Kidney (tissue), 22 donors: ENCODE measurements at places on chromosomes 4 and X. TPM values are rescaled to one million over a fixed set of nuclear protein-coding genes. Genes with fewer than 3 reads are reported as not detected.

The ABCD1 gene
- total RNA-seq, result 13.7 TPM

The GUCY1A1 gene
- 64.6 TPM for total RNA-seq

DNA sequence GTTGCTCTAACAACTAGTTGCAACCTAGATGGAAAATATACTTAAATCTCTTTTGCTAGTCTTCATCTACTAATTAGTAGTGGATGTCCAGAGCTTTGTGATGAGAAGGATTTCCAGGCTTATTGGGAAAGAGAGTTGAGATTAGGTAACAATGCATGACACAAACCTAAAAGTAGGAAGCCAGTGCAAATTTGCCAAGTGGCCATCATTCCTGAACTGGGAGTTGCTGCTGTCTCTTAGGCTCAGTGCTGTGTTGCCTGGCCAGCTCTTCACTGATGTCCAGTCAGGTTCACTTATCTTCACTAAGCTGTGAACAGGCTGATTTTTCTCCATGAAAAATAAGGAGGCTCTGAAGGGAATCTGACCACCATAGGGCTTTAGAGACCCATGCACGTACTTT, 105.6 kb upstream of the AMOT start:
- DNase-seq, result no peak
- no peaks in the 10 kb centered on the region for H3K4me1 ChIP-seq
- no peaks in the 10 kb centered on the region for H3K36me3 ChIP-seq
- H3K27ac ChIP-seq, result no peak overlapping the region
- H3K27me3 ChIP-seq, result no peaks in the 10 kb centered on the region

DNA sequence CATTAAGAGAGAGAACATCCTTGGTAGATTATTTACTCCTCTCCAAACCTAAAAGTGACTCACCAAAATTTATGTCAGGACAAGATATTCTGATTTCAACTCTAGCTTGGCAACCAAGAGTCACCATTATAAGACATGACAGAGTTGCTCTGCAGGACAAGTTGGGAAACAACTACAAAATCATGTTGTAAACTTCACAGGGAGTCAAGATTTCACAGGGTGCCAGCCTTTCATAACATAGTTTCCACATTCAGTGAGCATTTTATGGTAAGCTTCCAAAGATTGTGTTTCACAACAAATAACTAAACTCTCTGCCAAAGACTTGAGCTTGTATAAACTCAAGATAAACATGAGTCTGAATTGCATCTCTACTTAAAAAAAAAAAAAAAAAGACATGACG, 121.0 kb upstream of the DIAPH2 start:
- DNase-seq, result no peak
- no peak overlapping the region for H3K4me3 ChIP-seq
- H3K27ac ChIP-seq, result no peak overlapping the region
- H3K36me3 ChIP-seq, result no peaks in the 10 kb centered on the region
- no peaks in the 10 kb centered on the region for H3K27me3 ChIP-seq
- no peaks in the 10 kb centered on the region for H3K4me1 ChIP-seq
